CD4-positive, alpha-beta T cell (primary cell): ENCODE measurements at places on chromosomes 13 and 19.

DNA sequence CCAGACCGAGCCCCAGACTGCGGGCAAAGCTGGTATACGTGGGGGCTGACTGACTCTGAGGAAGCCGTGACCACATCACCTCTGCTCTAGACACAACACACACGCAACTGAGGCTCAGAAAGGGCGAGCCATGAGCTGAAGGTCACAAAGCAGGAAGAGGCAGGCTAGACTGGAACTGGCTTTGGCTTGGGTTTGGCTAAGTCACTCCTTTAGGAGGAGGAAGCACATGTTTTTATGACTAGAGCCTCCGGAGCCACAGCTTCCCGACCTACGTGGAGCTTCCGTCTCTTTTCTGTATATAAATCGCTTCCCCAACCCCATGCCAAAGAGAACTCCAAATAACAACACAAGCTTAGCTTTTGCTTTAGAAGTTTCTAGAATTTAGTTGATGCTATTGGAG lies 48.0 kb downstream of the RFX2 start:
- no peak for DNase-seq

GRCh38 chr19:47598407-47599349 lies 10.3 kb upstream of the BICRA start:
- no peak for DNase-seq

GRCh38 chr13:42354241-42355091 lies 82.5 kb downstream of the AKAP11 start:
- no peak for DNase-seq

GRCh38 chr19:16825312-16826052 lies 3.7 kb upstream of the SIN3B start:
- DNase-seq = no peak

DNA sequence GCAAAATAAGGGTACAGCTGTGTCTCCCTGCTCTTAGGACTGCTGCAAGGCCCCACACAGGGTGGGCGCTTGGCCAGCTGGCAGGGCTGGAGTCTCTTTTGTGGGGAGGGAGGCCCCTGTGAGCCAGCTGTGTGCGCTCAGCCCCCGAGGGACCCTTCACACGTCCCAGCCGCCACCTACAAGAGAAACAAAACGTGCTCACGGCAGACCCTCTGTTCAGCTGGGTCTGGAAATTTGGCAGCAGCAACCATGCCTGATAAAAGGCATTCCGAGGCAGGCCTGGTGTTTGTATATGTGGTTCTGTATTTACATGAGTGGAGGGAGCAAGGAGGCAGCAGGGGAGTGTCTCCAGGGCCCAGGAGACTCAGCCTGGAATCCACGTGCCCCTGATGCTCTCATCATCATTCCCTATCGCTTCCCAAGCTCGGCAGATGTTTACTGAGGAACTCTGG lies 49.7 kb downstream of the CRTC1 start:
- DNase-seq = no peak

GRCh38 chr13:110278859-110279258 lies 28.1 kb downstream of the COL4A1 start:
- no peak for DNase-seq

- DNase-seq = no peak
Observed at GRCh38 chr13:91764527-91764926, 366.1 kb downstream of the GPC5 start.

DNA sequence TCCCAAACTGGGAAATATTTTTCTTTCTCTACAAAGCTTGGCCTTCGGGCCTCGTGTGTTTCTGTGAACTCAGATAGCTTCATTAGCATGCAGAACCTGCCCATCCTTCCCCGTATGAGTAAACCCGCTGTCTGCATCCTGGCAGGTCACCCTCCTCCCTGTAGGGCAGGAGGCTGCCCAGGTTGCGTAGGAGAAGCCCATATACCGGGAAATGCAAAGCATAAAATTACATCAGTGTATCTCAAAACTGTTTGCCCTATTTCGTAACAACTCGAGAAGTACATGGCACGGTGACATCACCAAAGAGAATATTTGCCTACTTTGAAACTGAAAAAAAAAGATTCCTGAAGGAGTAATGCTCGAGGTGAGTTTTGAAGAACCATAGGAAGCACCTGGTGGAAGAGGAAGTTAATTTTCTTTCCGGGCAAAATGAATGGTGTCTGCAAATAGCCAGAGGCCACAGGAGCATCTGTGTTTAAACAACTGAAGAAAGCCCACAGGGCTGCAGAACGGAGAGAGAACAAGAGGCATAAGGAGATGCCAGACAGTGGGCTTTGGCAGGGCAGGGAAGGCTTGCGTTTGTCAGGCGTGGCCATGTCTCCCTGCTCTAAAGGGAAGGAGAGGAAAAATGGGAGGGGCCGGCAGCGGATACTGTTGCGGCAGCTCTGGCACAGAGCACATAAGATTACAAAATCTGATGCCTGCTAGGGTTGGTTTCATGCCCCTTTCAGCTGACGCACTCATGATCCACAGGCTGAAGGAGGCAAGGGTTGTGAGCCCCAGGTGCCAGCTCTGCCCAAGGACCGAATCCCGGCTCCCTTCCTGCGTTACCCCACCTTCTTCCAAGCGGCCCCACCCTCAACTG lies 81.4 kb downstream of the IRS2 start:
- peak; percentile 23 for DNase-seq

- no peak for DNase-seq
Observed at GRCh38 chr13:108760541-108760940, 131.1 kb downstream of the MYO16 start.

DNA sequence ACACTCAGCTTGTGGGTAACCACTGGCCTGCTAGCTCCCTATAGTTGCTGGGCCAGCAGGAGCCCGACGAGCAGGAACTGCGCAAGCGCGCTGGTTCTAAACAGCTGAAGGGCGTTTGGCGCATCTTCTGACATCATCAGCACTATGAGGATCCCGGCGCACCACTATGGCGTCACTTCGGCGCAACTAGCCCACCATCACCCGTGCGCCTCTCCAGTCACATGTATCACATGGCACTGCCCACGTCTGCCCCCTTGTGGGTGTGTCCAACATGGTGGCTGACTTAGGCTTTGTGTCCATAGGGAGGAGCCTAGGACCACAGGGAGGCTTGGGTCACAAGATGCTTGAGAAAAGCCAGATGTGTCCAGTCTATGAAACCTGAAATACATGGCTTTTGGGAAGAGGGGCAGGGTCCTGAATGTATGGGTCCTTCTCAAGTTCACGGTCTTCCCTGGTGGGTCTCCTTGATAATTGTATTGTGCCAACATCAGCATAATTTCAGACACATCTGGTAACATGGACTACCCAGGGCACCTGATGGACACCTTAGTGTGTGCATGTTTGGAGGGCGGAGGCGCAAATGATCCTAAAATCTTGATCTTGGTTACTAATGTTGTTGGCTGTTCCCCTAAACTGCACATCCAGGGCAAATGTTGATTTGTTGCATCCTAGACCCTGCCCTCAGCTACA lies 18.0 kb downstream of the KLK4 start:
- no peak for DNase-seq

- DNase-seq = no peak
Observed at GRCh38 chr13:81395368-81395767, 1054.4 kb upstream of the SPRY2 start.

- DNase-seq = no peak
Observed at GRCh38 chr19:49556412-49557398, 23.7 kb downstream of the NOSIP start.

GRCh38 chr19:6248844-6249243 lies 30.9 kb downstream of the MLLT1 start:
- DNase-seq = no peak

- DNase-seq = no peak
Observed at GRCh38 chr19:4058693-4059452, 7.8 kb downstream of the ZBTB7A start.

DNA sequence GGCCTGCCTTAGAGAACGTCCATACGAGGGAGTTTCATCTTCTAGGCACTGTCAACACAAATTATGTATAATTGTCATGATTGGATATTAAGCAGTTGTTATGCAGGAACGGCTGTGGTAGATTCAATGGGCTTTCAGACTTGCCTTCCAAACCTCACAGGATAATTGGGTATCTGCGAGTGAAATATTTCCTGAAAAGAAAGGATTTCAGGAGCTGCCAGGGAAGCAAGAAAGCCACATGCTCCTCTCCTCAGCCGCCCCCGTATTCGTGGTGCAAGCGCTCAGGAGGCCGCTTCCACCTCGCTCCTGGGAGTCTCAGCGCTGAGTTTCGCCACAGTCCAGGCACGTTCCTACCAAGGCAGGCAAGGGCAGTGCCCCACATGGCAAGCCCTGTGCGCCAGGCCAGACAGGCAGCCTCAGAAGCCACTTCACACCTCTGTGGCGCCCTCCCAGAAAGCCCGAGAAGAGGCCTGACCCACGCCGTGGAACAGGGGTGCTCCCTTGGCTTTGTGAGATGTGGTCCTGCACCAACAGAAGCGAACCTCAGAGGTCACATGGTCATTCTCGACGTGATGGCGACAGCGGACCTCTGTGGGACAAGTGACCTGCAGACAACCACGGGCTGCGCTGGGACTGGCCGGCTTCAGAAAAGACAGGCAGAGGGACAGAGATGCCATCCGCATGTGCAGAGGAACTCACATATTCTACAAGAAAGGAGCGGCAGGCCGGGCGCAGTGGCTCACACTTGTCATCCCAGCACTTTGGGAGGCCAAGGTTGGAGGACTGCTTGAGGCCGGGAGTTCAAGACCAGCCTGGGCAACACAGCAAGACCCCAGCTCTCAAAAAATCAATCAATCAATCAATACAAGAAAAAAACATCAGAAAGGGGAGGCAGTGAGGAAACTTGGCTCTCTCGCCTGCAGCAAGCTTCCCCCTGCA lies 41.4 kb downstream of the CEBPG start:
- DNase-seq = no peak

DNA sequence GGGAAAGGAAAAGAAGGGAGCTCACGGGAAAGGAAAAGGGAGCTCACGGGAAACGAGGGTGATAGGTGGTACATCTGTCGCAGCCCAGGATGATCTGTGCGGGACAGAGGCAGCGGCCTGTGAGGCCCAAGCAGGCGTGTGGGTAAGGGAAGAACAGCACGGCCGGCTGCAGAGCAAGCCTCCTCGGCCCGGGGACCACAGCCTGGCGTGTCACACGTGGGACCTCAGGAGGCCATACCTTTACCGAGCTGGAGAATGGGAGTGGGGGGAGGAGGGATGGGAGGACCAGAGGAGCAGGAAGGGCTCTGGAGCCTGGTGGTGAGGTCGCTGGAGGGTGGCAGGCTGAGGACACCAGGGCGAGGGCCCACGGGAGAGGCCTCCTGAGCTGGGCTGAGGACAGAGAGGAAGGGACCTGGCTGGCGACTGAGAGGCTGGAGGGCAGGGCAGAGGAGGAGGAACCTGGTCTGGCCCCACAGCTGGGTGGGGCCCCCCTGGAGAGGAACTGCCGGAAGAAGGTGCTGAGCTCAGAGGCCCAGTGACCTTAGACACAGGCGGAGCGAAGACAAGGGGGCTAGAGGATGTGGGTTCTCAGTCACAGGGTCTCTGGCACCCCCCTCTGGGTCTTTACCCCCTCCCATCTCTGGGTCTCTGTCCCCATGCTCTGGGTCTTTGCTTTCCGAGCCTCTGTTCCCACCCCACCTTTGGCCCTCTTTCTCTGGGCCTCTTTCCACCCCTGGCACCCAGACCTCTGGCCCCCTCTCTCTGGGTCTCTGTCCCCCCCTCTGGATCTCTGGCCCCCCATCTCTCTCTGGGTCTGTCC lies 2.9 kb upstream of the FTL start:
- DNase-seq = peak; percentile 73

GRCh38 chr13:112968380-112968909 lies 569 bp upstream of the MCF2L start:
- DNase-seq = peak; percentile 75

- no peak for DNase-seq
Observed at GRCh38 chr13:32838945-32839344, 177.3 kb upstream of the KL start.

GRCh38 chr13:35818633-35819067 lies 312.5 kb downstream of the DCLK1 start:
- no peak for DNase-seq

DNA sequence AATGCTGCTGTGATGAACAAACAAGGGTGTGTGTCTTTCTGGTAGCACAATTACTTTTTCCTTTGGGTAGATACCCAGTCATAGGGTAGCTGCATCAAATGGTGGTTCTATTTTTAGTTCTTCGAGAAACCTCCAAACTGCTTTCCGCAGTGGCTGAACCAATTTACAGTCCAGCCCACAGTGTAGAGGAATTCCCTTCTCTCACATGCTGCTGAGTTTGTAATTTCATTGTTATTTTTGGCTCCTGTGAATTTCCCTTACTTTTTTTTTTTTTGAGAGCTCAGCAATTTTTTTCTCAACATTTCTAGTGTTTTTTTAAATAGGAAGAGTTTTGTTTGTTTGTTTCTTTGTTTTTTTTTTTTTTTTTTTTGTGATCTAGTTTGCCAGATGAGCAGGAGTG lies 37.5 kb upstream of the ADGRE1 start:
- no peak for DNase-seq

- no peak for DNase-seq
Observed at GRCh38 chr19:45527731-45528130, 20.5 kb downstream of the VASP start.

DNA sequence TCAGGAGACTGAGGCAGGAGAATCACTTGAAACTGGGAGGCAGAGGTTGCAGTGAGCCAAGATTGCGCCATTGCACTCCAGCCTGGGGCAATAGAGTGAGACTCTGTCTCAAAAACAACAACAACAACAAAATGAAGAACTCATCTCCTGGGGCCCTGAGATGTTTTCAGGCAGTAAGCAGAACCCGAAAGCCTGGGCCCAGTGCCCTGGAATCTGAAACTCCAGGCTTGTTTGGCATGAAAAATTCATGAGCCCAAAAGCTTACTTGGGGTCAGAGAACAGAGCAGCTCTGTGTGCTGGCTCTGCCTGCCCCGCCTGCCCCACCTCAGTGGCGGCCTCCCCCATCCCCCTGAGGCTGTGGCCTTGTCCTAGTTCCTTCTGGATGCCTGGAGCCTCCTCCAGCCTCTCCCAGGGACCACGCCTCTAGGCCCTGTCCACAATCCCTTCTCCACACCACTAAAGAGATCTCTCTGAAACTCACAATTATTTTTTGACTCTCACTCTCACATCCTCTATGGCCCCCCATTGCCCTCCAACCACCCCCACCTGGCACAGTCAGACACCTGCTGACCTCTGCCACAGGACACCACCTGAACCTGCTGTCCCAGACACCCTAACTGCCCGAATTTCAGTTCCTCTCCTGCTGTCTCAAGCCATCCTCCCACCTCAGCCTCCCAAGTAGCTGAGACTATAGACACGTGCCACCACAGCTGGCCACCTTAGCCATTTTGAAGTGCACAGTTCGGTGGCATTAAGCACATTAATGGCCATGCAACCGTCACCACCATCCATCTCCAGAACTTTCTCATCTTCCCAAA lies 6.9 kb upstream of the AP1M2 start:
- no peak for DNase-seq

- DNase-seq = no peak
Observed at GRCh38 chr13:109412283-109412901, 374.0 kb downstream of the IRS2 start.

GRCh38 chr19:38425810-38426466 lies at the start of gene RASGRP4:
Gene RASGRP4 (minus strand): TSS chr19:38426219. CDS start chr19:38426091, 128 bp downstream.
- DNase-seq = peak; percentile 65
